ENCODE measurements at places on chromosomes 3 and 15.

DNA sequence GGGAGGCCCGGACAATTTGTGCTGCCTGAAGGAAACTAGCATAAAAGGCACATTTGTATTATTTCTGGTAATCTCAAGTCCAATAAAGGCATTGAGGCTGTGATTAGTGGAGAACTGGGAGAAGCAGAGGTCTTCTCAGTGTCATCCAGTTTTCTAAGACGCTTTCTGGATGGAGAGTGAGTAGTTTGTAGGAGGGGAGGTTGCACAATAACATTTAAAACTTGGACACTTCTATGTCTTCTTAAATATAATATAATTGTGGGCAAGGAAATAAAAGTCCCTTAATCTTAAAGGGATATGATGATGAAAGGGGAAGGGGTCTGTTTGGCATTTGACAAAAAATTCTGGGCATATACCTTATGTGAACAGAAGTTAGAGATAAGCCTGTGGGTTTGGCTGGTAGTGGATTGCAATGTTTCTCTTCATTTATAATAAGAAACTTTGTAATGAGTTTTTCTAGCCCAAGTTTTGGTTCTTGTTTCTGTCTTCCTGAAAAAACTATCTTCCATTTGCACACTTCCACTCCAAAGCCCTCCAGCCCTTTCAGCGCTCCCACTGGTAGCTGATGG is 291.6 kb upstream of the TGFBR2 start:
- no peak for ATAC-seq

DNA sequence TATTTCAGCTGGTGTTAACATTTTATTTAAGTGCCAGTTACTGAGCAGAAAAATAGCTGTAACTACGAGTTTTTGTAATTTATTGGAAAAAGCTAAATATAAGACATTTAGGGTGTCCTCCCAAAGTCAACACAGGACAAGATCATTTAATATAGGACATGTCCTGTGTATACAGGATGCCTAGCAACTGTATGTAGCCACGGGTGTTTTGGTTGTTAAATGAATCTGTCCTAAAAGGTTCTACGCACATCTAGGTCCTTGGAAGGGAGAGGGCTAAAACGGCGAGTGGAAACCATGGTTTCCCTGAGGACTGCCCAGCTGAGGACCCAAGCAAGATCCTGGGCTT is 565 bp upstream of the ZNF621 start:
- ATAC-seq = peak; percentile 35

- peak; percentile 61 for ATAC-seq
These were observed 23.1 kb upstream of the USP3 start for GRCh38 chr15:63481105-63481810.

DNA sequence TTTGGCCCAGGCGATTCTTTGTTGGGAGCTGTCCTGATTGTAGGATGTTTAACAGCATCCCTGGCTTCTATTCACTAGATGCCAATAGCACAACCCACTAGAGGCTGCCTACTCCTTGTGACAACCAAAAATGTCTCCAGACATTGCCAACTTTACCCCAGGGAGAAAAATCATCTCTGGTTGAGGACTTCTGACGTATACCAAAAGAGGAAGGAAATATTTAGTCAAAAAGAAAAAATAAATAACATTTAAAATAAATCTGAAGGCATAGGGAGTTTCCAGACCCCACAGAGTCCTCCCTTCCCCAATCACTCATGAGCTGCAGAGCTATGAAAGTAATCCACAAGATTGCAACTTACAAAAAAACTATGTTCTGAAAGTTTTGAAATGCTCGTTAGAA is 61.0 kb downstream of the MECOM start:
- peak; percentile 70 for ATAC-seq

DNA sequence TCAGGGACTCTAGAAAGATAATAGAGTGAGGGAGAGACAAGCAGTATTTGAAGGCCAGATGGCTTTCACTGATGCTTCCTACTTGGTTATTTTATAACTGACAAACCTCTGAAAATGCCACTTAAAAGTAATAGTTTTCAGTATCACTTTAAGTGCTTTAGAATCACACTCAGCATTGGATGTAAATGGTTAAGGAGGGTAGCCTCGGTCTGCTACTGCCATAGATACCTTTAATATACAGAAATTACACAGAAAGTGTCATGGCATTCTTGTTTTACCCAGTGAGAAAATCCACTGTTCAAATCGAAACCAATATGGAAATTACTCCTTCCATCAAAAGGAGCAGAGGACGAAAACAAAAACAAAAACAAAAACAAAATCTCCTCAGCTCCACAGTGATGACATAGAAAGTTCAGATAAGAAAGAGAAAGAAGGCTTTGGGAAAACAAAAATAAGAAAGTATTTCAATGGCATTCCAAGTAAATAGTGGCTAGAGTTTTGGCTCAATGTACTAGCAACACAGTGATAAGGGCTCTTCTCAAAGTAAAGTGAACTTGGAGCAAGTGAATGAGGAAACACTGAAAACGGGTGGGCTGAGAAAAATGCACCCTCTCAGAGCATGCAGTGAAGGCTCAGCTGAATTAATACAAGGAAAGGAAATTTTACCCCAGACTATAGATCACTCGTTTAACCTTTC is 43.2 kb upstream of the CD47 start:
- ATAC-seq = peak; percentile 60

DNA sequence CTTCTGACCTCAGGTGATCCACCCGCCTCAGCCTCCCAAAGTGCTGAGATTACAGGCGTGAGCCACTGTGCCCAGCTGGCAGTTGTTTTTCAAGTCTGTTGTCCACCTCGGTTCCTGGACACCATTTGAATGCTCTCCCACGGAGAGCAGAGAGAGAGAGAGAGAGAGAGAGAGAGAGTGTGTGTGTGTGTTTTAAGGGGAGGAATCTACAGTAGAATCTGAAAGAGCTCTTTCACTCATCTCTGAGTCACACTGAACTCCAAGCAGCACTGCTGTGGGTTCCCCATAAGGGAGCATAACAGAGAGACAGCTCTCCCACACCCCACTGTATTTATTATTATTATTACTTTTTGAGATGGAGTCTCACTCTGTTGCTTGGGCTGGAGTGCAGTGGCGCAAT is 156.6 kb downstream of the RPLP1 start:
- no peak for ATAC-seq

- peak; percentile 71 for ATAC-seq
These were observed 412 bp downstream of the SLC41A3 start for GRCh38 chr3:126083511-126083912.

- peak; percentile 4 for ATAC-seq
These were observed 995 bp downstream of the CHST14 start for GRCh38 chr15:40471808-40472150.

- no peak for ATAC-seq
These were observed 565.7 kb downstream of the FGF12 start for GRCh38 chr3:192161661-192162060.

- ATAC-seq = no peak
These were observed 5.3 kb upstream of the VIPR1 start for GRCh38 chr3:42497009-42497731.

DNA sequence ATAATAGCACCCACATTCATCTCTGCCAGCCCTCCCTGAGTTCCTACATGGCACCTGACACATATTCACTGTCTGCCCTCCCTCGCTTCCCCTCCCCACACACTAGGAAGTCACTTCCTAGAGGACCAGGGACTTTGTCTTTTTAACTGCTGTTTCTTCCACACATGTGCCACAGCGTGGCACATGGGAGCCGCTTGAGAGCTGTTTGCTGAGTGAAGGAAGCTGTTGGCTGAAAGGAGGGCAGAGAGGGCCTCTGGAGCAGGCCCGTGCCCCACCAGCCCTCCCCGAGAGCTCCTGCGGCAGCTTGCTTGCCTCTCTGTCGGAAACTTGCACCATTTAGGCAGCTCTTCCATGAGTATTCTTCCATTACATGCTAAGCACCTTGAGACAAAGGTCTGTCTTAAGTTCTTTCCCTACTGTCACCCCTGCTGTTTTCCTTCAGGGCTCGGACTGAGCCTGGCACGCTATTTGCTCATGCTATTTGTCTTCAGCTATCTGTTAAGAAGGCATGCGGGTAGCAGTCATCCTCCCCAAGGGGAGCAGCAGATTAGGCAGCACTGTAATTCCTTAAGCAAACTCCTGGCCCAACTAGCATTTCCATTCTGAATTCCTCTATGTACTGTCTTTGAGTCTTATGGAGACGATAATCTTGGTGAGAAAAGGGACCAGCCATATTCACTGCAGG is 72.2 kb downstream of the CACNA1D start:
- no peak for ATAC-seq

DNA sequence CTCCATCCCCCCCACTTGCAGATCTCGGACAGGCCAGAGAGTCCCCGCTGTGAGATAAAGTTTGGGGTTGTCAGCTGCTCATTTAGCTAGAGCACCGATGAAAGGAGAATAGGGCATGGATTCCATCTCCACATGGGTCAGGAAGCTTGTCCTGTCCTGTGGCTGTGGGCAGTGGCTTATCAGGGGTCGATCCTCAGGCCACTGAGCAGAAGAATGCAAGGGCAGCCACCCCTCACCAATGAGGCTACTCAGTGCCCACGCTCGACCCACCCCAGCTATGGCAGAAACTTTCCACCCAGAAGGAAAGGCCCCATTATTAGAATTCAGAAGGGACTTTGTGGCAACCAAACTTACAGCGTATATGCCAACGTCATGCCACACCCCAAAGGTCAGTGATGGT is 43.3 kb downstream of the CPN2 start:
- ATAC-seq = no peak

GRCh38 chr15:100980410-100981046 is 61.4 kb downstream of the LRRK1 start:
- no peak for ATAC-seq

DNA sequence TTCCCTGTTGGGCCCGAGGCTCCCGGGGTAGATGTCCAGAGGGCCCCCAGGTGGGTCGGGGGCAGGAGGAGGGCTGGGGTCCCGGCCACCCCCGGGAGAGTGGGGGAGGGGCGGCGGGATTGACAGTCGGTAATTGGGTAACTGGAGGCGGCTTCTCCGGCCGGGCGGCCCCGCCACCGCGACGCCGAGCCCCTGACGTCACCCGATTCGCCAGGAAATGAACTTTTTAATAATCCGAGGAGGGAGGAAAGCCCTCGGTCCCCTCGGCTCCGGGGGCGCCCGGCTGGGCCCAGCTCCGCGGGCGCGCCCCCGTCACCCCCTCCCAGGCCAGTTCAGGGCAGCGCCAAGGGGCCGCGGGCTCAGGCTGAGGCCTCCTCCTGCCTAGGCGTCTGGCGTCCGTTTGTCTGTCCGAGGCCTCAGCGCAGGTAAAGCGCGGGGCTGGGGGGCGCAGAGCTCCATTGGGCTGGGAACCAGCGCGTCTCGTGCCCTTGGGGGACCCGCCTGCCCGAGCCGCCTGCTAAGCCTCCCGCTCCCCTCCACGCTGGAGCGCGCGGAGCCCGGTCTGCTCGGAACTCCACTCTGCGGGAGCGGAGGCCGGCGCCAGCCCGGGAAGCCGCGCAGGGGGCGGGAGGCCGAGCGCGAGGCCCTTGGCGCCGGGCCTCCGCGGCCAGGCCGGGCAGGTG is 3.9 kb downstream of the GATA2 start:
- ATAC-seq = no peak

- no peak for ATAC-seq
These were observed 2.0 kb downstream of the AP2M1 start for GRCh38 chr3:184176377-184177330.

GRCh38 chr15:63414474-63415120 is 33.0 kb upstream of the CA12 start:
- ATAC-seq = no peak

GRCh38 chr3:142087676-142088075 is 61.7 kb downstream of the TFDP2 start:
- no peak for ATAC-seq

DNA sequence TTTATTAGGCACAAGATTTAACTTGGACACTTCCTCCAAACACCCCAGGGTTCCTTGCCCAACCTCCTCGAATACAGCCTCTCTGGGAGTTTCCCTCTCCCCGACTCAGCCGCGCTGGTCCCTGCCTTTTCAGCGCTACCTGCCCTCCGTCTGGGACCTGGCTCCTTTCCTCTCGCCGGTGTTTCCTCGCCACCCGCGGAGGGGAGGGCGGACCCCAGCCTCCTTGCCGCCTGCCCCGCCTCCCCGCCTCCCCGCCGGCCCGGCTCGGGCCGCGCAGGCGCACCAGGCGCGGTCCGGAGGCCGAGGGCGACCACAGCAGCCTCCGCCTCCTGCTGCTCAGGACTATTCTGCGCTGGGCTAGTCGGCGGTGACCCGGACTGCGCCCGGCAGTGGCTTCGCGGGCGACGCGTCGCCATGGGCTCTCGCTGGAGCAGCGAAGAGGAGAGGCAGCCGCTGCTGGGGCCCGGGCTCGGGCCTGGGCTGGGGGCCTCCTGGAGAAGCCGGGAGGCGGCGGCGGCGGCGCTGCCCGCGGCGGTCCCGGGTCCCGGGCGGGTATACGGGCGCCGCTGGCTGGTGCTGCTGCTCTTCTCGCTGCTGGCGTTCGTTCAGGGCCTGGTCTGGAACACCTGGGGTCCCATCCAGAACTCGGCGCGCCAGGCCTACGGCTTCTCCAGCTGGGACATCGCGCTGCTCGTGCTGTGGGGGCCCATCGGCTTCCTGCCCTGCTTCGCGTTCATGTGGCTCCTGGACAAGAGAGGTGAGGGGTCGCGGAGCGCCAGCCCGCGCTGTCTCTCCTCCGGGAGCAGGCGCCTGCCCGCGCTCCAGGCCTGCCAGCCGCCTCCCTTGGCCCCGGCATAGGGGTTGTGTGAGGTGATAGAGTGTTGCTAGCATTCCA is at the start of gene SLC49A4:
SLC49A4 (plus strand) TSS at position 291 of the 895 bp plus-strand sequence; CDS start at position 415, 124 bp downstream.
- ATAC-seq = peak; percentile 88

DNA sequence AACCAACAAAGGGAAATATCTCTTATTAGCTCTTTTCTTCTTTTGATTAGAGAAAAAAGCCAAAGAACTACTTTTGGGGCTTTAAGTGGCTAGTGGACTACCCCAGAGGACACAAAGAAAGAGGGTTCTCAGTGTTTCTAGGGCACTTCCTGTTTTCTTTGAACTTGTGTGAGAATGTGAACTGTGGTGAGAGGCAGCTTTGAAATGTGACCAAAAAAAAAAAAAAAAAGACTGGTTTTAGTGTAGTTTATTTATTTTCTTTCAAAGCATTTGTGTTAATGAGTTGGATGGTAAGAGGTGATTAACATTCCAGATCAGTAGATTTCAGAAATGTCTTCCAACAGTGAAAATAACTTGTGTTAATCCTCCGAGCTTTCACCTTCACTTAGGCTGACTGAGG is 32.4 kb downstream of the SELENOT start:
- peak; percentile 64 for ATAC-seq

GRCh38 chr3:27385504-27385903 is 16.3 kb upstream of the NEK10 start:
- no peak for ATAC-seq

DNA sequence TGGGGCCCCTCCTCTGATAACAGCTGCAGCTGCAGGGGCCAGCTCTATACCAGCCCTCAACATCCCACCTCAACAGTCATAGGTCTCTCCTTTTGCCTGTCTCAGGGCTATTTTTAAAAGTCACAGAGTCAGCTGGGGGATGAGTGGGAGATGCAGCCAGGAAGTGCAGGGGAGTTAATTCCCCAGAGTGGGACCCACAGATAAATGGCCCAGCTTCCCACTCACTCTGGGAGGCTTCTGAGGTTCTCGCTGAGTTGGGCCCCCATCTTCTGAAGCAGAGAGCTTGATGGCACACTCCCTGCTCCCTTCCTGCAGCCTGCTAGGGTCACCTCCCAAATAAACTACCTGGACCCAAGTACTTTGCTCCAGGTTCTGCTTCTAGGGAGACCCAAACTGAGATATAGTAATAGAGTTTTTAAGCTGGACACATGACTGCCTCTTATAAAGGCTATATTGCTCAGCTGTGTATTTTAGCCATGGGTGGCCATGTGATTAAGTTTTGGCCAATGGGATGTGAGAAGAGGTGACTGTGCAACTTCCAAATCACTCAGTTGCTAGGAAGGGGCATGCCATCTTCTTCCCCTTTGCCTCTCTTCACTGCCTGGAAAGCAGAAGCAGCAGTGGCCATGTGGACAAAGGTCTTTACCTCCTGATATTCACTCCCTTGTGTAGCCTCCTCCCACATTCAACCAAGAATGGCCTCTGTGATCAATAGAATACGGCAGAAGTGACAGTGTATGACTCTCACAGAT is 15.5 kb upstream of the VIPR1 start:
- ATAC-seq = no peak

All from stimulated activated memory B cell treated with anti-CD40 and anti-IgM and Interleukin-4, amounts not matched to agents 10 μg/mL and 1 μg/mL and 100 μg/mL, for 72 hours (primary cell).